Omental fat pad (tissue), 4 donors: ENCODE measurements at places on chromosomes 16 and 17.

- DNase-seq, result no peak
Measured at GRCh38 chr16:30032083-30032819, 1.2 kb upstream of the TLCD3B start.

DNA sequence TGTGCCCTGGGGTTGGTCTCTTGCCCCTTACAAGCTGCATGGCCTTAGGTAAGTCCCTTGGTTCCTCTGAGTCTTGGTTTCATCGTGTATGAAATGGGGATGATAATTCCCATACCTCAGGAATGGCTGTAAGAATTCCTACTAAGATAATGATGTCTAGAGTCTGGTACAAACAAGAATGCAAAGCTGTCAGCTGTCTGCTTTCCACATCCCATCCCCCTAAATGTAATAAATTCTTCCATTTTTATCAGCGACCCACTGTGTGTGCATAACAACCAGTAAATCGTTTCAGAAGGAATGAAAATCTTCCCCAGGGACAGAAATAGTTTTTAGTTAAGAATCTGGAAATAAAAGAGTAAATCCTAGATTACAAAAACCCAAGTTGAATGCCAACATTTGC, 95.4 kb downstream of the CPPED1 start:
- DNase-seq, result no peak

DNA sequence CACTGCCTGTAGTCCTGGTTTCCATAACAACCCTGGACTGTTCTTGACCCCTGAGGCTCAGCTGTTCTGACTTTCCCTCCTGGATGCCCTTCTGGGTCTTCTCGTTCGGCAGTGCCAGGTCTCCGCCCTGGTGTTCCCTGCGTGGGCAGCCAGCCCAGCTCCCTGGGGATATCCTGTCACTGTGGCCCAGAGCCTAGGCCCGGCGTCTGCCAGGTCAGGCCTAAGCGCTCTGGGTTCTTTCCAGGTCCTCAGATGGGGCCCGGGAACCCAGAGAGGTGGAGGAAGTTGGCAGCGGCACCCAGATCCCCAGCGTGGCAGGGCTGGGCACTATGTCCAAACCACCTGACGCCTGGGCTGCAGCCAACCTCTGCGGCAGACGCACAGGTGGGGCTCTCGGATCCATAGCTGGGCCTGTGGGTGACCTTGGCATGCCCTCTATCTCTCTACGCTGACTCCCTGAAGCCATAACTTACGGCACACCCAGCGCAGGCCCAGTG, 12.5 kb upstream of the ATP2A3 start:
- no peak for DNase-seq

GRCh38 chr17:55430541-55431288, 9.1 kb upstream of the MMD start:
- no peak for DNase-seq

DNA sequence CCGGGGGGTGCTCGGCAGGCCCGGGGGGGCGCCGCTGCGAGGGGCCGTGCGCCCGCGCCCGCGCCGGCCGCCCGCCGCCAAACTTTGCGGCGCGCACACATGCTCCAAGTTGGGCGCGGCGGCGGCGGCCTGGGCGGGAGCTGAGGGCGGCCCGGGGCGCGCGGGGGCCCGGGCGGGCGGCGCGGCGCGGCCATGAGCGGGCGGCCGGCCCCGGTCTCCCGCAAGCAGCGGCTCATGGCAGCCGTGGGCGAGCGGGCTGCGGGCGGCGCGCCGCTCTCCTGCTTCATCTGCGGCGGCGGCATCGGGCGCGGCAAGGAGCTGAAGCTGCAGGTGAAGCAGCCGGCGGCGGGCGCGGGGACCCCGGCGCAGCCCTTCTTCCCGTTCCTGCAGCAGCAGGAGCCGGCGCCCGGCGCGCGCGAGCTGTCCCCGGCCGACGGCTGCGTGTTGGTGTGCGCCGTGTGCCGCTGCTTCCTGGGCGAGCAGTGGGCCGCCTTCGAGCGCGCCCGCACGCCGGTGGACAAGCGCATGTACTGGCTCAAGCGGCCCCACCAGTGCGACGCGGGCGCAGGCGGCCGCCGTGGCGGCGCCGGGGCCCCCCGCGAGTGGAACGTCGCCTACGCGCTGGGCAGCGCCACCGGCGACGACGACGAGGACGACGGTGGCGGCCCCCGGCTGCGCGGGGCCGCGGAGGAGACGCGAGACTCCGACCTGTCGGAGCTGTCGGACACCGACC, 57.2 kb upstream of the CIBAR2 start:
- no peak for DNase-seq
